ENCODE measurements at places on chromosomes 5 and 9.

DNA sequence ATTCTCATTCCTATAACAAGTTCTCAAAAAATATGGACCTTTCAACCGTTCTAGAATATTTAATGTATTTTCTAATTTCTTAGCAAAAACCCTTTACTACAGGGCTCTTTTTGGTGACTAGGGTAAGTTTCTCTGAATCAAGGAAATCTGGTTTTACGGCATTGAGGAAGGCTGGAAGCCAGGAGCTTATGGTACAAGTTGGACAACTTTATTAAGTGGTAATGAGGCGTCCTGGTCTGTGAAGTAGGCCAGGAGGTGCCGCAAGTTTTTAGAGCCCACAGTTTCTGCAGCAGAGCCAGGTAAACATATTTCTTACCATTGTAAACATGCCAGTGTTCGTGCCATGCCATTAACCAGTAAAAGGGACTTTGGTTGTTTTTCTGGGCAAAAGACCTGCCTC is 14.6 kb upstream of the C1QTNF3 start:
- DNase-seq: no peak

DNA sequence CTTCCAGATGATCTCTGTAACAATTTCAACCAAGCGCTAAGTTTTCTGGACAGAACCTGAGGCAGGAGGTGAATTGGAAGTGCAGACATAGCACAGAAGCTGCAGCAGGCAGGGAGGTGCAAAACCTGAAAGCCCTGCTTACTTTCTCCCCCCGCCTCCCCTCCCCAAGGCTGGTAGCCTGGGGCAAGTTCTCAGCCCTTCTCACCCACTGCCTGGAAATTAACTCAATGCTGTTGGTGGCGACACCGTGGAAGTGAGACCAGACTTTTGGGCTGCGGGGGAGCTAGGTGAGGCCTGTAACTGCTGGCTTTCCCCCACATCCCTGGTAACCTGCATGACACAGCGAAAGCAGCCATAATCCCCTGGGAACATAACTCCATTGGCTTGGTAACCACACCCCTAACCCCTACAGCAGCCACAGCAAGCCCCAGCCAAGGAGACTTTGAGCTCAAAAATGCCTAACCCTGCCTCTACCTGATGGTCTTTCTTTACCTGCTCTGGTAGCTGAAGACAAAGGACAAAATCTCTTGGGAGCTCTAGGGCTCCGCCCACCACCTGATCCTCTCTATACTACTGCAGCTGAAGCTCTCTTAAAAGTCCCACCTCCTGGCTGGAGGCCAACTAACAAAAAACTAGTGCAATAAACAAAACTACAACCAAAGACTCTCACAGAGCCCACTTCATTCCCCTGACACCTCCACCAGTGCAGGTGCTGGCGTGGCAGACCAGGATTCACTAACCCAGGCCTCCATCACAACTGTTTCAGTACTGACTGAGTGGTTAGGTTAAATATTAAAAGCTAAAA is 11.9 kb upstream of the OR13C8 start:
- no peak for DNase-seq

- DNase-seq: no peak
Observed at GRCh38 chr5:73152411-73153388, 20.3 kb upstream of the TMEM174 start.

GRCh38 chr5:67880876-67881275 is 334.7 kb upstream of the PIK3R1 start:
- no peak for DNase-seq

DNA sequence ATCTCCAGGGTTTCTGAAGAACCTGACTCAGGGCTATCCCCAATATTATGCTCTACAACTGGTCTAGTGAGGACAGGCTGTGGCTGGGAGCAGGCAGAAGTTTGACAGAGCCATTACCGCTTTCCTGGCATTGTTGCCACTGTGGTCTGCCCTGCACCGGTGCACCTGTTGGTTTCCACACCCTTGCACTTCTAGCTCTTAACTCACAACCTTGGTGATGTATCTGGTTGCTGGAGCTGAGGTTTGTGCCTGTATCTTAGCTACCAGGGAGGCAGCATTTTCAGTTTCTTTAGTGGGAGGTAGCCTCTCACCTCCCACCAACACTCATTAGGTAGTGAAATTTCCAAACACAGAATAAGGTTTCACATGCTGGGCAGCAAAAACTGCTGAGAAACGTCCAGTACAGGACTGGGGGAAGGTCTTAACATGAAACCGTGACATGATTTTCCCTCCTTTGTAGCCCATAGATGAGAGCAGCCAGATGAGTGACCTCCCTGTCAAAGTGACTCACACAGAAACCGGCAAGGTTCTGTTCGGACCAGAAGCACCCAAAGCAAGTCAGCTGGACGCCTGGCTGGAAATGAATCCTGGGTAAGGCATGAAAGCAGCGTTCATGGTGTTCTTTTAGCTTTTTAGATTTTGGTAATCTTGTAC is 57.7 kb downstream of the SMARCA2 start:
- no peak for DNase-seq

DNA sequence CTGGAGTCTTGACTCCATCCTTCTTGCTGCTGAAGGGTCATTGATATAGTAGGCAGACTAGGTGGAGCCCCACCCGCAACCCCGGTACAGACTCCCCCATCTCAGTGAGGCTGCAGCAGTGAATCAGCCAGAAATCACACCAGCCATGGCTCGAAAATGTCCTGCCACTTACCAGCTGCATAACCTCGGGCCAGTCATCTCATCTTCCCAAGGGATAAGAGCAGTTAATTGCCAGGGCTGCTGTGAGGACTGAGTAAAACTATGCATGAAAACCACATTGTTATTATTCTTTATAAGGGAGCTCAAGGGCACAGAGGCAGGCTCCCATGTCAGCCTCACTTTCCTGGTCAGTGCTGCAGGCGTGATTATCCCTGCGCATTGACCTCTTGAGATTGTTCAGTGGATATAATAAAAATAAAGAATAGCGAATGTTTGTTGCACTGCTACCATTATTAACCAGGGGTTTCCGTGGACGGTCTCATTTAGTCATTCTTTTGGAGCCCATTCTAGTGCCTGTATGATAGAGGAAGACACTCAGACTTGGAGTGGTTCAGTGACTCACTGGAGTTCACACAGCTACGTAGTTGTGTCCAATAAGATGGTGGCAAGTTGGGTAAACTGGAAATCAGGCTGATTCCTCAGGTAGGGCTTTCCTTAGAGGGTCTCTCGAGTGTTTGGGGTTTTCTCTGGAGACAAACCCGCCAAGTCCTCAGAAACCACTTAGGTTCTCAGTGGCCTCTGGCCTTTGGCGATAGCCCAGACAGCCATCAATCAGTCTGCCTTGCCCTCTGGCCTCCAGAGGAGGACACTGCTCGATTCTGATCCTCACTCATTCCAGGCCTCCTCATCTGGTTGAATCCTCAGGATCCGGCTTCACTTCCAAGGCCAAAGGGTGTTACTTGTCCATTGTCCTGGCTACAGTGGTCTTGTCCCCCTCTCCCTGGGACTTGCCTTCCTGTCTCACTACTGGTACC is 39.9 kb downstream of the COL15A1 start:
- DNase-seq: no peak

DNA sequence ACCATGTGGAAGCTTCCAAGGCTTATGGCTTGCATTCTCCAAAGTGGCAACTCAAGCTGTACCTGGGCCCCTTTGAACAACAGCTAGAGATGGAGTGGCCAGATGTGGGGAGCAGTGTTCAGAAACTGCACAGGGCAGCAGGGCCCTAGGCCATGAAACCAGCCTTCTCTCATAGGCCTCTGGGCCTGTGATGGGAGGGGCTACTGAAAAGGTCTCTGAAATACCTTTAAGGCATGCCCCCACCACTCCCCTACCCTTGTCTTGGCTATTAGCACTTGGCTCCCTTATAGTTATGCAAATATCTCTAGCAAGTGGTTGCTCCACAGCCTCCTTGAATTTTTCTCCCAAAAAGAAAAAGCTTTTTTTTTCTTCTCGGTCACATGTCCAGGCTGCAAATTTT is 1014.6 kb downstream of the DTWD2 start:
- DNase-seq: no peak
